ENCODE measurements at places on chromosomes 12 and 14.

GRCh38 chr12:103050273-103050672, 92.8 kb downstream of the ASCL1 start:
- no peak for DNase-seq

DNA sequence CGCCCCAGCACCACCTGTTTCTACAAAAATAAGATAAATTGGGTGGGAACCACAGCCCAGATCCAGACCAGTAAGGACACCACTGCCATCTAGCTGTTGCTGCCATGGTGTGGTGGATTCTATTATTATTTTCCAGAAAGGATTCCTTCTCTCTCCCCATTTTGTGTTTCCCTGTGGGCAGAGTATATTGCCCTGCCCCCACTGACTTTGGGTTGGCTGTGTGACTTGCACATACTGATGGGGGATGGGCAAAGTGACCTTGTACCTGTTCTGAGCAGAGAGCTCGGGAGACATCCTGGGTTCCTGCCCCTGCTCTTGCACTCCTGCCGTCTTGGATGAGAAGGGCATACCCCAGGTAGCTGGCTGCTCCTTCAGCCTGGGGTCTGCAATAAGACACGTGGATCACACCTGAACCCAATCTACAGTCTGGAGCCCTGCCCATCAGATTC, 24.3 kb downstream of the MOAP1 start:
- DNase-seq: no peak

GRCh38 chr14:99534863-99535262, 53.7 kb downstream of the CCNK start:
- DNase-seq: no peak

- DNase-seq: peak; percentile 23
Measured at GRCh38 chr12:64611341-64612284, 1.3 kb downstream of the RASSF3 start.

GRCh38 chr14:54890788-54891187, 11.8 kb downstream of the GCH1 start:
- no peak for DNase-seq

DNA sequence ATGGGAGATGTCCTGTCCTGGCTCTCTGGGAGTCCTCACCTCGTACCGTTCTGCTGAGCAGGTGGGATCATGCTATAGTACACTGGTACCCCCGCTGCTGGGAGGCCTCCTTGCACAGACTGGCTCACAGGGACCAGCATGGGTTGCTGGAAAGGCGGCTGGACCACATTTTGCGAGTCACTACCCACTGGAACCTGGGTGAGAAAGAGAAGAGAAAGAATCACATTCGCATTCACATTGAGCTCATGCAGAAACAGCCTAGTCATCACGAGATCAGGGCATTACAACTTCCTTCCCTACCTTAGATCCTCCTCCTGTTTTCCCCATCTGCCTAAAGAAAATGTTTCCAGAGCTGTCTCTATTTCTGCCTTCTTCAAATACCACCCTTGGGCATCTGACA, 17.3 kb upstream of the STAC3 start:
- peak; percentile 20 for DNase-seq

GRCh38 chr12:1497161-1497560, 97.2 kb downstream of the FBXL14 start:
- DNase-seq: no peak

GRCh38 chr12:132163041-132163910, 19.0 kb downstream of the NOC4L start:
- DNase-seq: no peak

DNA sequence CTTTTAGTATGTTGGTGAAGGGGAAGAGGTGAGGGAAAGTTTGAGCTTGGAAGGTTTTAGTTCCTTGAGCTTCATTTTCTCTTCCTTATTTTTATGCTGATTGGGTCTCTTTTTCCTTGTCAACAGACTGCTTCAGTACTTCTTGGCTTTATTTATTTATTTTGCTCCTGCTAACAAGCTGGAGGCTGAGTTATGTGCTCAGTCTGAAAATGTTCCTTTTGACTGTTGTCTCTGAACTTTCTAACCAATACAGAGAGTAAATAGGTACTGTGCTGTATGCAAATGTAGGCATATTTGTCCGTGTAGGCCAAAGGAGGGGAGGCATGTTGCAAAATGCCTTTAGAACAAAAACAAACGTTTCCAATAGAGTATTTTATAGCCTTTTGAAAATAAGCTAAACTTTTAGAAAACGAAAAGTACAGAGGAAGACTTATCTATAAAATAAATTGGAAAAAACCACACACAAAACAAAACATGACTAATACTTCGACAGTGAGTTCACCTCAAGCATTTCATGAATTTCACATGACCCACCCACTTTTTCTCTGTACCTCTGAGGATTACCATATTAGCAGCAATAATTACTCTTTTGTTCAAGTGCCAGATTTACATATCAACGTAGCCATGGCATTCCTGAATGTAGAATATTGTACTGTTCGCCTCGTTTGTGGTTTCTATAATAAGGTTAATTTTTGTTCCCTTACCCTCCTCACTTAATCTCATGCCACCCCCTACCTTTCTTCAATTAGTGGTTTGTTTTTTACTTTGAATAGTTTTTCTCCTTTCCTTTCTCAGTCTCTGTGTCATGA, 4.7 kb upstream of the CREBL2 start:
- DNase-seq: no peak

GRCh38 chr14:43449291-43449690, 1057.8 kb downstream of the FSCB start:
- no peak for DNase-seq

DNA sequence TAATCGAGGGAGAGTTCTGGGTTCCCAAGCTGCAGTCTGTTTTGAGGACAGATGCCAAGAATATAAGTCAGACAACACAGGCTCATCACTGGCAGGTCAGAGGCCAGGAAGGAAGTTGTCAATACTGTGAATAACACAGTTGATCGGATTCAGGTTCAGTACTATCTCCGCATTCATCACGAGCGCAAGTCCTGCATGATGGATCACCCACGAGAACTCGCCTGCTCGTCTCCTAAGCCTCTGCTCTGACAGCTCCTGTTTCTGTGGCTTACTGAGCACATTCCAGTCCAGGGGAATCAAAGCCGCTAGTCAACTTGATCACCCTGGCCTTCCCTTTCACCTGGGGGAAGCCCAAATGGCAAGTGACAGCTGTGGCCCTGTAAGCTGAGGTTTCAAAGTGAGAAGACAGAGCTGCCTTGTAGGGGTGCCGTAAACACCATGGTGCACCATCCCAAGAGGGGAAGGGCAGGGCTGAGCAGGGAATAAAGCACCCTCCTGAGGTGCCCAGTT, 60.1 kb upstream of the DICER1 start:
- no peak for DNase-seq

DNA sequence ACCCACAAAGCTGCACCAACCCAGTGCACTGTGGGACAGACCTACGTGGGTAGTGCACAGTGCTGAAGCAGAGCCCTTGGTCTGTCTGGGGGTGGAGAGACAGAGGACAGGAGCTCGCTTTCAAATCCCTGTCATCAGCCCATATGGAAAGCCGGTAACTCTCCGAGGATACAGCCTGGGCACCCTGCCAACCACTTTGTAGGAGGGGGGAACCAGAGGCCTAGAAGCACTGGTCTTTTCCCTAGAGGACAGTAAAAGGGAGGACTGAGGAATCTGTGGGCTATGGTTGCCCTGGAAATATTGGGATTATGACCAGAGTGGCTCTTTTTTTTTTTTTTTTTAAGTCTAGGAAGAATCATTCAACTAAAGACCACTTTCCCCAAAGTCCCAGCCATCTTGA, 74.3 kb downstream of the MAP3K9 start:
- no peak for DNase-seq

DNA sequence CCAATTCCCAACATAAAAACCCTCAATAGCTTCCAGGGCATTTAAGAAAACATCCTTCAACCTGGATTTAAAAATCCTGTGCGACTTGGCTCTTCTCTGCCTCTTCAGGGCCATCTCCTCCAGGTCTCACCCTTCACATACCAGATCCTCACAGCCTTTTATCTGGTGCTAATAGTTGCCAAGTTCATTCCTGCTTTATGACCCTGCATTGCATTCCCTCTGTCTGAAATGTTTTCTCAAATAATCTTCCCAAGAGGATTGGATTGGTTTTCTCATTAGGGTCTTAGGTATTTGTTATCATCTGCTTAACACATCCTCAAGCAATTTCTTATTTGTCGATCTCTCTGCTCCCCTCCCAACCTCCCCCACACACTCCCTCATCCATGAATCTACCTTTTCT, 832.0 kb downstream of the GALC start:
- no peak for DNase-seq

GRCh38 chr12:5497329-5498053, 65.6 kb downstream of the NTF3 start:
- no peak for DNase-seq

DNA sequence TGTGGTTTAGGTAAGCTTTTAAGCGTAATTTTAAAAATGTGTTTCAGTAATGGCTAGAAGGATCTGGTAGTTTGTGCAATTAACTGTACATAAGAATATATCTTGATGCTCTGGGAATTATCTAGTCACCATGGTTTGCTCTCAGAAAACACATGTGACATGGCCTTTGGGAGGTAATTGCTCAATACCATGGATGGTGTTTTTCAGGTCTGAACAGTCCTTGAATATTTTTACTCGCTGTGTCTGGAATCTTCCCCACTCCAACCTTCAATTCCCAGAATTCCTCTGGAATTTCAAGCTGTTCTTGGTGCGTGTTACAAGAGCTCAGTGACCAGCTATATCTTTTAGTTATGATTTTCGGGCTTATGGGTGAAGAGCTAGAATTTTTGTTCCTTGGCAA, 85.3 kb downstream of the DAAM1 start:
- DNase-seq: no peak

DNA sequence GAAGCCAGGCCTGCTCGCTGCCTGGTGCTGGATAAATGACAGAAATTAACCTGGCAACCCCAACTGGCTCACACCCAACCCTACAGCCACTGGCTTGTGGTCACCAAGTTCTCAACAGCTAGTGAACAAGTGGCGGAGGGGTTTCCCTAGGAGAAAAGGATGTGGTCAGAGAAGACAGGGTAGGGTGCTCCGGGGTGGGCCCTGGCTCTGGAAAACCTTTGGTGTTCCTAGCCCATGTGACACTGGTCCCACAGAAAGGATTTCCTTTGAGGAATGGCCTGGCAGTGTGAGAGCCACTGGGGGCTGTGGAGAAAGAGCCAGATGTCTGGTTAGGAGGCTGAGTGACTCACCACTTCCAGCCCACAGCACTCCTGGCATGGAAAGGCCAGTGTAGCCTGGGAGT, 8.7 kb downstream of the SYNE3 start:
- peak; percentile 40 for DNase-seq

DNA sequence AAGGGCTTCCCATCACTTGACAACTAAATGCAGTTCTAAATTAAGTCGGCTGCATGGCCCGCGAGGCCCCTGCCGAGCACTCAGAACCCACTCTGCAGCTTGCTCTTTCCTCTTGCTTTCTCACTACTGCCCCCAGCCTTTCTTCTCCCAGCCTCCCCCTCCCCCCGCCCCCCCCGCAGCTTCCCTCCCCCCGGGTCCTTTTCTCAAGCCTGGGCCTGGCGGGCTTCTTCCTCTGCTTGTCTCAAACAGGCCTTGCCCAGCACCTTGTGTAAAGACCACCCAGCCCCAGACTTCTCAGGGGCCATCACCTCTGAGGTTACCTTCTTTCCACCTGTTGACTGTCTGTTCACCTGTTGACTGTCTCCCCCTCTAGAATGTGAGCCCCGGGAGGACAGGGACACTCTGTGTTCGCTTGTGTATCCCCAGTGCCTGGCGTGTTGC, 1.1 kb downstream of the CYP46A1 start:
- DNase-seq: no peak

DNA sequence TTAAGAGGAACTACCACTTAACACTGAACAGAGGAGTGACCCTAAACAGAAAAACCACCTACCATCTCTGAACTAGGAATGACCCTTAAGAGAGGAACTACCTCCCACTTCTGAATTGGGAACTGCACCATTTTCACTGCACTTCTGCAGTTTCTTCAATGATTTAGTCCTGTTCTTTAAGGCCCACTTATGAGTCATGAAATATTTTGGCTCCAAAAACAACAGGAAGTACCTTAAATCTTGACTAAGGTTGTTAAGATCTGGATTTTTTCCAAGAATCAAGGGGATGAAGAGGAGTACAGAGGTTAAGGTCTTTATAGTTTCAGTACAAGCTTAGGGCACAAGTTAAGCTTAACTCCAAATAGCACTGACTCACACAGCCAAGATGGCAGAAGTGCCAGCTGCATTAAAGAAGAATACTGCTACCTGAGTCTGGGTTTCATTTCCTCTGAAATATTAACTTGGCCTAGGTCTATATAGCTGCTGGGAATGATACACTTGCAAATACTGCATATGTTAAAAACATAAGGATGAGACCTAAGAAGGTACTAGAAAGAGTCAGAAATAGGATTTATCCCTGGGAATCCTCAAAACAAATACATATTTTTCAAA, 4.2 kb downstream of the NPC2 start:
- DNase-seq: no peak

DNA sequence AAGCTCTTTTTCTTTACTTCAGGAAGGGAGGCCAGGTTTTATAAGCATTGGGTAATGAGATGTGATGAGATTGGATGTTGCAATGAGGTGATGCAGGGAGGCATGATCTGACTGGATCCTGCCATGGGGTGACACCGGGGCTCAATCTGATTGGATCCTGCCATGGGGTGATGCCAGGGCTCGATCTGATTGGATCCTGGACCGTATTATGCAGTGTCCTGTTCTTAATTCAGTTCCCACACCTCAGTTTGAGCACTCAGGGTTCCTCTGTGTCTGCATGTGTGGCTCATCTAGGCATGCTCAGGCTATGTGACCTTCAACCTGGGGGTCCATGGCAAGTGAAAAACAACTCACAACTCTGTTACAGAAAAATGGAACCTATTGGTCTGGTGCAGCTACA, 166.4 kb downstream of the SLC15A4 start:
- no peak for DNase-seq

- DNase-seq: no peak
Measured at GRCh38 chr14:21431126-21431525, 24.8 kb downstream of the CHD8 start.

- peak; percentile 22 for DNase-seq
Measured at GRCh38 chr12:74021937-74022336, 515.7 kb upstream of the ATXN7L3B start.

- DNase-seq: no peak
Measured at GRCh38 chr12:71626098-71626497, 37.5 kb downstream of the ZFC3H1 start.

GRCh38 chr12:92539976-92540781, 162.6 kb upstream of the PLEKHG7 start:
- no peak for DNase-seq

DNA sequence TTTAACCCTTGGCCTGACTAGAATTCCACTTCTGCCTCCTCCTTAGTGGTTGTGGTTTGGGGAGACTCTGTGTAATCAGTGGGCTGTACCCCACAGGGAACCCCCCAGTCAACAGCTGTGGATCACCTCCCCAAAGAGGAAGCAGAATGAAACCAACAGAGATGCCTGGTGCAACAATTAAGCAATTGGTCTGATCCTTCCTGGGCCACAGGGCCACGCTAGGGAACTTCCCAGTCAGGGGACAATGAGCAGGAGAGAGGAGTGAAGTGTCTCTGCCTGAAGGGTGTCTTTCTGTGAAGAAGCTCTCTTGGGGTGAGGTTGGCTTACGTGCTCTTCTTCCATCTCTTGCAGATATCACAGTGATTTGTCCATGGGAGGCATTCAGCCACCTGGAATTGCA, 8.2 kb downstream of the PDE6H start:
- DNase-seq: no peak

DNA sequence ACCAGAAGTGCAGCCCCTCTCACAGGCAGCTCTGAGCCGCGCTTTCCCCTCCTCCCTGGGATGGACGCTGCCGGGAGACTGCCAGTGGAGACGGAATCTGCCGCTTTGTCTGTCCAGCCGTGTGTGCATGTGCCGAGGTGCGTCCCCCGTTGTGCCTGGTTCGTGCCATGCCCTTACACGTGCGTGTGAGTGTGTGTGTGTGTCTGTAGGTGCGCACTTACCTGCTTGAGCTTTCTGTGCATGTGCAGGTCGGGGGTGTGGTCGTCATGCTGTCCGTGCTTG, 12.3 kb upstream of the TAMALIN start:
- no peak for DNase-seq
